ENCODE measurements at places on chromosomes 2 and 18.
A peak's percentile ranks its signal among the peaks of the same experiment; 100 is the strongest.

- DNase-seq: no peak
These were observed at the start of gene MPP4 for GRCh38 chr2:201698588-201699226. MPP4 (minus strand) TSS chr2:201698644; CDS start chr2:201693954, 4,690 bp downstream.

DNA sequence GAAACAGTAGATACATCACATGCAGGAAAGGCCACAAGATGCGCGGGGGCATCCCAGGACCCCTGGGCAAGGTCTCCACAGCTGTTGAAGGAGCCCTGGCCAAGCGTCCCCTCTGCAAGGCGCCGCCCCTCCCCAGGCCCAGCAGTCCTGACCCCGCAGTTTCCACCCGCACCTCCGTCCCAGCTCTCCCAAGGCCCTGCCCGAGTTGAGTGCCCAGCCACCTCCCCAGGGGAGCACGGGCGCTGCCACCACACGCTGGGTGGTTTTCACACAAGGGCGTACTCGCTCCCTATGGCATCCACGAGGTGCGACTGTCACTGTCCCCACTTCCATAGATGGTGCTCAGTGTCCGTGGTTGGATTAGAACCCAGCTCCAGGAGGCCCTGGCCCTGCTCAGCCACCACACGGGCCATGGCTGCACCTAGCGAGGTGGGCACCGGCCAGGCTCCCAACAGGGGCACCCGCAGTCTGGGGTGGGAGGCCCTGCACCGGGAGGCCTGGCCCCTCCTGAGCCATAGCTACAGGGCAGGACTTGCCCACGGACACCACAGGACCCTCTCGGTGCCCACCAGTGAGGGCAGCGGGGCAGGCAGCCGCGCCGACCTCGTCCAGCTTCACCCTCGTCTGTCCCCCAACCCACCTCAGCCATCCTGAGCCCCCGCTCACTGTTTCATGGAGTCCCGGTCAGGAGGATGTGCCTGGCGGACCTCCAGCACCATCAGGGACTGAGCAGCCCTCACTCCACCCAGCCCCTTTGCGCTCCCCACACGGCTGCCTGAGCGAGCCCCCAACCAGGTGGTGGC lies 36.0 kb downstream of the KIF1A start:
- no peak for DNase-seq

GRCh38 chr18:24936691-24937090 lies 415.3 kb downstream of the ZNF521 start:
- DNase-seq: no peak

DNA sequence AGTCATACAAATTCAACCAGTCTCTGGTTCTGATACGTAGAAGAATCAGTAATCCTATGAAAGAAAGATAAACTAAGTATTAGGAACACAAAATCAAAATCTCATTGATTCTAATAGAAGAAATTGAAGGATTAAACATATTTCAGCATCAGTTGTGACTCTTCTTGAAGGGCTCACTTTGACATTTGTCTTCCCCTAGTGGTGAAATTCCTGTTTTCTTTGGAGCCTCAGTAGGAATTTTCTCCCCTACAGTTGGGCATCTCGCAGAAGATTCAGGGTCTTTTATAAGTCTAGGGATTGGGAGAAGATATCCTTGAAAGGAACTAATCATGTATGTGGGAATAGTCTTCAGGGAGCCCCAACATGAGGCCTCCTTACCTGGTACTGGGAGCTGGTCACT lies 2.8 kb upstream of the CRYGB start:
- DNase-seq: no peak

GRCh38 chr18:49249521-49249920 lies 210.9 kb downstream of the DYM start:
- DNase-seq: no peak

DNA sequence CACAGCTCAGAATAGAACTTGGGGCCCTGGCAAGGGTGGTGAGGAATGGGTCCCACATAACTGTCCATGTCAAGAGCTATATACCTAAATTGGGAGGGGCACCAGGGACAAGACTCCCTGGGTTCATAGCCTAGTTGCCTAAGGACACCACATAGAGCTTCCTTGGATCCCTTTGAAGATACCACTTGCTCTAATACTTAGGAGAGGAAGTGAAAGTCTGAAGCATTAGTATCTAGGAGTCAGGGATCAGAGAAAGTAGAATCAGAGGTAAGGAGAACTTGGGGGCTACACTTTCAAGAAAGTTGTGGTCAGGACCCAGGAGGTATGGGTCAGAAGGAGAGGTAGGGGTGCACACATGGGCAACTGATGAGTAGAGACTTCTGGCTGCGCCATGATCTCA lies 318.2 kb upstream of the SLC39A10 start:
- DNase-seq: no peak

DNA sequence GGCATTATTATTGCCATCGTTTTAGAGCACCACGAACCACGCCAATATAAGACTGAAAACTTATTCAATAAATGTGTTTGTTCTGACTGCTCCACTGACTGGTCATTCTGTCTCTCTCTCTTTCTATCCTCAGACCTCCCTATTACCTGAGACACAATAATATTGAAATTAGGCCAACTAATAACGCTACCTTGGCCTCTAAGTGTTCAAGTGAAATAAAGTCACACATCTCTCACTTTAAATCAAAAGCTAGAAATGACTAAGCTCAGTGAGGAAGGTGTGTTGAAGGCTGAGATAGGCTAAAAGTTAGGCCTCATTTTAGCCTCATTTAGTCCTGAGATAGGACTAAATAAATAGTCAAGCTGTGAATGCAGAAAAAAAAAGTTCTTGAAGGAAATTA lies 38.8 kb downstream of the G6PC2 start:
- no peak for DNase-seq

DNA sequence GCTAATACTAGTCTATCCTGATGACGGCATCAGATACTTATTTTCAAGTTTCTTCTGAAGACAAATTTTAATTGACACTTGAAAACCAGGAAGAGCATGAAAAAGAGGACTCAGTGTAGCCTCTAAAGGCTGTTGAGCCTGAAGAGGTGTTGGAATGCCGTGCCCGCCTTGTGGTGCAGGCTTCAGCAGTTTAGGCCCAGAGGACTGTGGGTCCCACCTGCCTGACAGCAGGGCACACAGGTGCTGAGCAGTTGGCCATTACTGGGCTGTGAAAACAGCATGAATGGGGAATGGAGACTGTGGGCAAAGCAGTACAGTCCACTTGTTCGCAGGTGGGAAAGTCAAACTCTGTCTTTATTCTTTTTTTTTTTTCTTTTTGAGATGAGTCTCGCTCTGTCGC lies 49.8 kb upstream of the THOC1 start:
- no peak for DNase-seq

- DNase-seq: no peak
These were observed 31.9 kb upstream of the GNAL start for GRCh38 chr18:11657152-11657551.

DNA sequence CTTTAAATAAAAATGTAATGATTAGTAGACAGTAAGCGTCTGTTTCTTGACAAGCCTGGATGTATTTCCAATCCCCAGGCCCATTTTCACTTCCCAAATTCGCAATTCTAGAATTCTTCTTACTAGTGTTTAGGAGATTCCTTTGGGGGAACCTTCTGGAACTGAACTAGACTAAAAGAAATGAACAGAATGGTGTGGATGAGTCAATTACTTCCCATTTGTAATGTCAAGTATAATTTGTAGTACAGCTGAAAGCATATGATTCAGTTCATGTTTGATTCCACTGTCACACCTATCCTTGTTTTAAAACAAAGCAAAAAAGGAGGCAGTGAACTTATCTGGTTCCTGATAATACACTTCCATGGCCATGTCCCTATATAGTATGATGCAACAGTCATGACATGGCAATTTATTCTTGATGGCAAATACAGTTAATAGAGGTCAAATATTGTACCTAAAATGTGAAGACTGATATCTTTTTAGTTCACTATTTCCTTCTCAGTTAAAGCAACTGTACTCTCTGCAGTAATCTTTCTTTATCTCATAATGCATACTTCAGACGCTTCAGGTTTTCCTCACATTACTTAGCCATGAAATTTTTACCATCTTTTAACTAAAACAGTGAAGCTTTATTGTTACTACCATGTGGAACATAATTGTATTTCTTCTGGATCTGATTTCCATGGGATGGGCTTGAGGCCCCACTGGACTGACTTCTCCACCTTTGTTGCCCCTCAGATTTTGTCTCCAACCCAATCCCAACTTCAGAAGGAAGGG lies 2.0 kb downstream of the IDH1 start:
- DNase-seq: no peak

DNA sequence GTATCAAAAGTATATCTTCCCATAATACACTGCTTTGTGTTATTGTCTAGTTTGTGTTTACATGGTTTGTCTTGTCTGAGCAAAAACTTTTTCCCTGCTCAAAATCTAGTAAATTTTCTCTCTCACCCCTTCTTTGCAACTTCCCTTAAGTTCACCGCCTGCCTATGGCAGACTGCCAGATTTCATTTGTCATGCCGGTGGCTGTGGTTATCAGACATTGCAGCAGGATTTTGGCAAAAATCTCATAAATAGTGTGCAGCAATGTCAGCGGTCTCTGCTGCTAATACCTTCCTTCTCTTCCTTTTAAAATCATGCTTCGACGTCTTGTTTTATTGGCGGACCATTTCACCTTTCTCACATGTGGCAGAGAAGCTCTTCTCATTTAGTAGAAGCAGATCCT lies 45.6 kb upstream of the TMEM178A start:
- peak; percentile 46 for DNase-seq

- DNase-seq: no peak
These were observed 286.1 kb downstream of the SOX11 start for GRCh38 chr2:5978131-5978751.

DNA sequence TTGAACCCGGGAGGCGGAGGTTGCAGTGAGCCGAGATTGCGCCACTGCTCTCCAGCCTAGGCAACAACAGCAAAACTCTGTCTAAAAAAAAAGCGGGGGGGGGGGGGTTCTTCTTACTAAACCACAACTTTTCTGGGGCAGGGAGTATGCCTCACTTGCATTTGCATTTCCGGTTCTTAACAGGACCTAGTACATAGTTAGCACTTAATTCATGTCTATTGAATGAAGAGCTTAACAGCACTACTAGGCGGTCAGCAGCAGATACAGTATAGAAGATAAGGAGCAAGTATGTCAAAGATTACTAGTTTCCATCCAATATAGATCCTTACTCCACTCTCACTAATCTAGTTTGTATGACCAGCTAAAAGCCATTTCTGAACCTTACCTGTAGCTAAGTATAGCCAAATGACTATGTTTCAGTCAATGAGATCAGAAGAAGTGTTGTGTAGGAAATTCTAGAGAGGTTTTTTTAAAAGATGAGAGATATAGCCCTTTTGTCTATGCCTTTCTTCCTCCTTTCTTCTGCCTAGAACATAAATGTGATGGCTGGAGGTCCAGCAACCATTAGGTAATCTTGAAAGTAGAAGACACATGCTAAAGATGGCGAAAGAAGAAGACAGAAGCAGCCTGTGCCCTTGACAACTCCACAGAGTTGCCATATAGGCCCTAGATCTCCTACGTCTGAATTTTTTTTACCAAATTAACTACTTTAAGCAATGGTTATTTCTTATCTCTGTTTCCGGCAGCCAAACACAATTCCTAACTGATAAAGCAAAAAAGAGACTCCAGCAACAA lies 11.3 kb downstream of the HYCC2 start:
- no peak for DNase-seq

DNA sequence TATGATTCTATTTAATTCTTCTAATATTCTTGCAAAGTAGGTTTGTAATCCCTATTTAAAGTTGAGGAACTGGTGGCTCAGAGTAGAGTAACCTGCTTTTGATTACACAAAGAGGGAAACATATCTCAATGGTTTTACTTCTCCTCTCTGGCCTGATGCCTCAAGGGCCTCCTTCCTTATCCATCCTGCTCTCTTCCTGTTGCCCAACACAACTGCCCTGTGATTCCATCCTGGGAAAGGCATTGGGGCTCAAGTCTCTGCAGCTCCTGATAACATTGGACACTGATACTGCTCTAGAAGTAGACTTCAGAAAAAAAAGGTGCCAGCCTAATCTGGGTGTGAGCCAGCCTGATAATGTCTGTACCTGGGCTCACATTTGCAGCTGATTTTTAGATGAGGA lies 75.8 kb downstream of the RDH14 start:
- DNase-seq: no peak

GRCh38 chr18:50469380-50469781 lies 90.5 kb upstream of the MAPK4 start:
- peak; percentile 60 for DNase-seq

- no peak for DNase-seq
These were observed 268.2 kb upstream of the FBXO11 start for GRCh38 chr2:48174503-48174902.

- no peak for DNase-seq
These were observed 131.0 kb downstream of the TMEM182 start for GRCh38 chr2:102892698-102893310.

DNA sequence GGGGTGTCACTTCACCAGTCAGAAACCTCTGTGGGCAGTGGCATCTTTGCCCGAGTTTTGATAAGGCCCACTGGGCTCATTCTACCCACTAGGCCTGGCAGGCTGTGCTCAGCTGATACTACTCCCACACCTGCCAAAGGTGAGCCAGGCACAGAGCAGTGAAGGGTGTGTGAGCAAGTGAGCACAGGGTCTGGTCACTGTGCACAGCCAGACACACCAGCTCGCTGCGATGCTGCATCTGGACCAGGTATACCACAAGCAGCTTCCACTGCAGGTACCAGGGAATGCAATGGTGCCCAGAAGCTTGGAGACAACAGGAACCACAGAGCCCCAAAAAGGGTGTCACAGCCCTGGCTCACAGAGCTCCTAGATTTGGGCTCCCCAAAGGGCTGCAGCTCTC lies 40.6 kb upstream of the CBLN2 start:
- DNase-seq: no peak

GRCh38 chr2:112772322-112772721 lies 7.9 kb upstream of the CKAP2L start:
- DNase-seq: peak; percentile 43

GRCh38 chr2:8219631-8220355 lies 462.1 kb upstream of the ID2 start:
- DNase-seq: no peak

- DNase-seq: no peak
These were observed 154.5 kb downstream of the ANTXR1 start for GRCh38 chr2:69167469-69167822.

Data from Ammon's horn (tissue), 1 donor.